ENCODE measurements at places on chromosomes 4 and X.

GRCh38 chr4:158164768-158165213 is 8.0 kb downstream of the GASK1B start:
- no peak for DNase-seq

DNA sequence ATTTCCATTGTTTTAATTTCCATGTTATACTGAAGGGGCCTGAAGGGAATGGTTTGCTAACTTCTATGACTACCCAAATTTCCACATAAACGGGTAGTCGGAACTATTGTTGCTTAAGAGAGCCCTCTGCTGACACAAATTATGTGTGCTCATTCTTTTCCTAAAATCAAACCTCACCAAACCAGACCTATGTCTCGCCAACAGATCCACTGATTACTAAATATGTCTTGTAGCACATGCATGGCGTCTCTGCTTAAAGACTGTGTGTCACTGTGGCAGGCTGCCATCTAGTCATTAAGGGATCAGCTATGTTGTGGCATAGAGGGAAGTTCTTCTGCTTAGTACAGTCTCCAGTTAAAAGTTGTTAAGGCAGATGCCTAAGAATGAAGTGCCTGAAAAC is 25.1 kb downstream of the PIR start:
- DNase-seq = no peak

- DNase-seq = no peak
These were observed 27.9 kb downstream of the PPARGC1A start for GRCh38 chr4:23861897-23862296.

DNA sequence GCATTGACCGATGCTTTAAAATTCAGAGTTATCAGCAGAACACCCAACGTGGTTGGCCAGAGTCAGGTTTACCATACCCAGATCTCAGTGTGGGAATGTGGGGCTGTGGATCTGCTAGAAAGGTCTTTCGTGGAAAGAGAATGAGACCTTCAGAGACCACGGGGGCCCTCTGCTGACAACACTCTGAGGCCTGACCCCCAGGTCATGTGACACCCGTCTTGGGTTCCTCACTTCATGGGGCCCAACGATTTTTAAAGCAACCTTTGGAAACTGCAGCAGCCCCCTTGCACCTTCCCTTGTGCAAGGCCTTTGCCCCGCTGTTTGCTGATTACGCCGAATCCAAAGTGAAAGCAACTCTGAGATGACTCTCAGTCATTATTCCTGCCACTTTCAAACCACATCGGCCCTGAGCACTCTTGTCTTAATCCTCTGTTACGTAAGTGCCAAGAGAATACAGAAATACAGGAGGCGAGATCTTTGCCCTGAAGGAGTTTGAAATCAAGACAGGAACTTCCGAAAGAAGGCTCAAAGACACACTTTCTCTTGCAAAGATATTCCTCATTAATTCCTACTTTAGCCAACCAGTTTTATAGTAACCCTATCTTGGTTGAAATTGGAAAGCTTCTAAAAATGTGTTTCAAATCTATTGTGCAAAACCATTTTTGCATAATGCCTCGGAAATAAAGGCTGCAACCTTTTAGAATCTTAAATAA is 88.3 kb downstream of the EVC2 start:
- no peak for DNase-seq

DNA sequence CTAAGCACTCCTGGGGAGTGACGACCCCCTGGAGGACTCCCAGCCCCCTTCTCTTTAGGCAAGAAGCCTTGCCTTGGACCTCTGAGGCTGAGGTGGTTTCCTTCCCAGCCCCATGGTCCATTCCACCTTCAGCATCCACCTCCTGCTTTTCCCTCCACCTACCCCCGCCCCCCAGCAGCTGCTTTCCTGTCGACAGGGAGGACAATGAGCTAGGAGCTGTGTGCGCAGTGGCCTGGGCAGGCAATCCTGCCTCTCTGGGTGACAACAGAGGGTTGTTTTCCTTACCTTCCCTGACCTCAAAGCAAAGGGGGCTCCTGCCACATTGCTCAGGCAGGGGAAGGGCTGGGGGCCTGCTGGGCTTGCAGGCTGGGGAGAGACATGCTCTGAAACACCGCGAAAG is 123.5 kb downstream of the BCOR start:
- DNase-seq = no peak

- DNase-seq = no peak
These were observed 23.6 kb upstream of the GPRASP1 start for GRCh38 chrX:102627640-102628039.

GRCh38 chr4:176882206-176882605 is 89.5 kb upstream of the VEGFC start:
- DNase-seq = no peak

DNA sequence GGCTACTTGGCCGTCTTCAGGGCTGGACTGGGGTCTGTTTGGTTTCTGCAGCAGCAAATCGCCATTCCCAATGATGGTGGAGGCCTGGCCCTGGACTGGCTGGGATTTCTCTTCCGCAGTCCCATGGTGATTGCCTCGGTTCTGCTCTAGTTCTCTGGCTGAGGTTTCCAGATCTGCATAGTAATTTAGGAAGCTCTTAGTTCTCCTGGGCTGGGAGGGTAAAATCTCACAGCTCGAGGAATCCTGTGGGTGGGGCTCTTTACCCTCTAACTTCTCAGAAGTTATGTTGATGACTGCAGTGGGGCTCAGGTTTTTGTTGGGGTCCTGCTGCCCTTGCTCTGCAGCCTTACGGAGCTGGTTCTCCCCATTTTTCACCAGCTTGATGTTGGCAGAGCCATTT is 200.6 kb downstream of the APBB2 start:
- no peak for DNase-seq

DNA sequence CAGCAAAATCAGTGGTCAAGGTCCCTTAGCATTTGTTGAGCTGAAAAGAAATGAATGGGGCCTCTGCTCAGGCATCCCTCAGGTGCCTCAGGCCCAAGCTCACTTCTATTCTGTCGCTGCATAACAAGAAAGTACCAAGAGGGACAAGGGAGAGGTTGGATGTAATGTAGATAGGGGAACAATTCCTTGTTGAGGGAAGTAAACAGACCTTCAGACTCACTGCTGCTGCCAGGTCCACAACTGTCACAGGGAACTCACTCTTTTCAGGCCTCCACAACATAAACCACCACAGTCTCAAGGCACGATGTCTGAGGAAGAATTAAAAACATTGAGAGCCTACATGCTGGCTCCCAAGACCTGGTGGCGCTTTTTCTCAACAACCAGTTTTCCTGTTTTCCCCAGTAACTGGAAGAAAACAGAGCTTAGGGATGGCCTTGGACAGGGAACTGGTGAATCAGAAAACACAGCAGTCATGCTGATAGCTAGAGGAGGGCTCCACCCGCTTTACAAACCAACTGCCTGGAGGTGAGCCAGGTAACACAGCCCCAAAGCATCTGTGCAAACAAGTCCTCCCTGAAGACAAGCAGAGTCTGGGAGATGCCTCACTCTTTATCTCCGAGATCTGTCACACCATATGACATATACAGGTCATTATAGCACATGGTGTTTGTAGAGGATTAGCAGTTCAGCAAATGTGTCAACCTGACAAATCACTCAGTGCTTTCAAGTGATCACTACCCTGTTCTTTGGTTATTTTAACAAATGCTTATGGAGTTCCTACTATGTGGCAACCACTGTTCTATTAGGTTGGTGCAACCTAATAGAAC is 14.3 kb upstream of the AWAT1 start:
- peak; percentile 87 for DNase-seq

DNA sequence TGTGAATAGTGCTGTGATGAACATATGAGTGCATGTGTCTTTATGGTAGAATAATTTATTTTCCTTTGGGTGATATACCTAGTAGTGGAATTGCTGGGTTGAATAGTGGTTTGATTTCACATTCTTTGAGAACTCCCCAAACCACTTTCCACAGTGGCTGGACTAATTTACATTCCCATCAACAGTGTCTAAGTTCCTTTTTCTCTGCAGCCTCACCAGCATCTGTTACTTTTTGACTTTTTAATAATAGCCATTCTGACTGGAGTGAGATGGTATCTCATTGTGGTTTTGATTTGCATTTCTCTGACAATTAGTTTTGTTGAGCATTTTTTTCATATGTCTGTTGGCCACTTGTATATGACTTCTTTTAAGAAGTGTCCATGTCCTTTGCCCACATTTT is 29.1 kb downstream of the JADE3 start:
- DNase-seq = no peak

GRCh38 chr4:172758586-172759340 is 409.8 kb upstream of the GALNT7 start:
- DNase-seq = no peak
